Kidney capillary endothelial cell (primary cell): ENCODE measurements at places on chromosomes 16 and 17.

DNA sequence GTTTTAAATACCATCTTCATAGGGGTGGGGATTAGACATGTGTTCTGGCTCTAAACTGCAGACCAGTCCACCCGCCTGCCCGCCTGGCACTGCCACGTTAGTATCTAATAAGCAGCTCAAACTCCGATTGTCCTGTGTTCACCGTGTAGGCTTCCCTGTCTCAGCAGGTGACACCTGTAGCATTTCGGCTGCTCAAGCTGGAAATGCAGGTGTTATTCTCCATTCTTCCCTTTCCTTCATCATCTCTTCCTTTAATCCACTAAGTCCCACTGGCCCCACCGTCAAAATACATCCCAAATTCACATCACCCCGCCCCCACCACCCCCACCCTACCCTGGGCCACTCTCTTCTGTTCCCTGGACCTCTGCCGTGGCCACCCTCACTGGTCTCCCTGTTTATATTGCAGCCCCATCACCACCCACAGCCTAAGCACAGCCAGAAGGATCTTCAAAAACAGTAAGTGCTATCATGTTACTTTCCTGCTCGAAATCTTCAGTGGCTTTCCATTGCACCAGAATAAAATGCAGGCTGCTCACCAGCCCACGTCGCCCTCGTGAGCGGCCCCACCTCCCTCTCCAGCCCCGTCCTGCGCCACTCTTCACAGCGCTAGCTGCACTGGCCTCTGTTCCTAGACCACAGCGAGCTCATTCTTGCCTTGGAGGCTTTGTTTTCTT is 65.1 kb downstream of the RTN4RL1 start:
- DNase-seq, result no peak

GRCh38 chr16:75282466-75283281 is 31.2 kb upstream of the BCAR1 start:
- no peak for DNase-seq

- DNase-seq, result peak; percentile 65
Measured at GRCh38 chr17:15944759-15945526, at the start of gene ADORA2B. TSS of gene ADORA2B (plus strand) at chr17:15945130. CDS start at chr17:15945249, 119 bp downstream.

DNA sequence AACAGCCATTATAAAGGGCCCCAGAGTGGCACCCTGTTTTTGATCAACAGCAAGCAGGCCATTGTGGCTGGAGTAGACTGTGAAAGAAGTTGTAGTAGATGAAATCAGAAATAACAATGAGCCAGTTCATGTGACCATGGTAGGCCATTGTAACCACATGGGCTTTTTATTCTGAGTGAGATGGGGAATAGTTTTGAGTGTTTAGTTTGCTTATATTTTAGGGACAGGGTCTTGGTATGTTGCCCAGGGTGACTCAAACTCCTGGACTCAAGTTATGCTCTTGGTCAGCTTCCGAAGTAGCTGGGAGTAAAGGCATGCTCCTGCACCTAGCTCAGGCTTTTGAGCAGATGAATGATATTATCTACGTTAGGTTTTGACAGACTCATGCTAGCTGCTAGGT is 12.0 kb downstream of the CBFB start:
- no peak for DNase-seq

- no peak for DNase-seq
Measured at GRCh38 chr16:87690911-87691685, 74.7 kb downstream of the KLHDC4 start.

DNA sequence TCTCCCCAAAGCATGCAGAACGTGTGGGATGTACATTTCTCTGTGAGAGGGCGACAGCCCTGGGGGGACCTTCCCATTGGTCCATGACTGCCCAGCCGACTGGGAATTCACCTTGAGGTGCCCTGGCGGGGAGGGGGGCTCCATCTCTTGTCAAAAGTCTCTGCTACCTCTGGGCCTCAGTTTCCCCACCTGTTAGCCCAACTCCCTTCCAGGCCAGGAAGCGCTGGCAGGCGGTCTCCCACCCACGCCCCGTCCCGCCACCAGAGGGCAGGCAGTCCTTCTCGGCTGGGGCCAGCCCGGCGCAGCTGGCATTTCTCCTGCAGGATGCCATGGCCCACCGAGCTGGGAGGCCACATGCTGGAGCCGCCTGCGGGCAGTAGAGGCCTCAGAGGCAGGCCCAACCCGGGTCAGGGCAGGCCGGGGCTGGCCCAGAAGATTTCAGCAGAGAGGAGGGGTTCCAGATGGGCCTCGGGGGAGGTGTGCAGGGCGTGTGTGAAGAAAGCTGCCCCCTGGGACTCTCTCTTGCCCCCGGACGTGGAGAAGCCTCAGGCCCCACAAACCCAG is 16.6 kb downstream of the CD7 start:
- DNase-seq, result peak; percentile 61

DNA sequence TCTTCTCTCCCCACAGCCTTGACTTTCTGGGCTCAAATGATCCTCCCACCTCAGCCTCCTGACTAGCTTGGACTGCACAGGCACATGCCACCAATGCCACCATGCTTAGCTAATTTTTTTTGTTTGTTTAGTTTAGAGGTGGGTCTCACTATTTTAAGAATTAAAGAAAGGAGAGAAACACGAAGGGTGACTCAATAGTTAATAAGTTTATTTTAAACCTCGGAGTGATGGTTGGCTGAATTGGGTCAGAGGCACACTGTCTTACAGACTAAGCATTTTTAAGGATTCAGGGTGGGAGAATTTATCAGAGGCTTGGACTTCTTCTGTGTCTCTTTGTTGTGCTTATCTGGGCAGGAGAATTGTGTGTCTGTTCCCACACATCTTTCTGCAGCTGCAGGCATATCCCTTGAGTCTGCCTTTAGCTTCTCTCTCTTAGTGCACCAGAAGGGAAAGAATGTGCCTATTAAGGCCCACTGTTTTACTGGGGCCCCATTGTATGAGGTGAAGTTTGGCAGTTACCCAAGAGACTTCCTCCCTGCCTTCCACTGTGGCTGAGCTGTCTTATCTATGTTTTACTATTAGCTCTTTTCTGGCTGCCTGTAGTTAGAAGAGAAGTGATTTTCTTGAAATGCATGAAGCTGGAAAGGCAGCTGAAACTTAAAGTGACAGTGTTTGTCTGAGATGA is 2172.0 kb downstream of the TP53TG3F start:
- DNase-seq, result no peak

- DNase-seq, result no peak
Measured at GRCh38 chr16:85229869-85230462, 117.7 kb upstream of the CIBAR2 start.

DNA sequence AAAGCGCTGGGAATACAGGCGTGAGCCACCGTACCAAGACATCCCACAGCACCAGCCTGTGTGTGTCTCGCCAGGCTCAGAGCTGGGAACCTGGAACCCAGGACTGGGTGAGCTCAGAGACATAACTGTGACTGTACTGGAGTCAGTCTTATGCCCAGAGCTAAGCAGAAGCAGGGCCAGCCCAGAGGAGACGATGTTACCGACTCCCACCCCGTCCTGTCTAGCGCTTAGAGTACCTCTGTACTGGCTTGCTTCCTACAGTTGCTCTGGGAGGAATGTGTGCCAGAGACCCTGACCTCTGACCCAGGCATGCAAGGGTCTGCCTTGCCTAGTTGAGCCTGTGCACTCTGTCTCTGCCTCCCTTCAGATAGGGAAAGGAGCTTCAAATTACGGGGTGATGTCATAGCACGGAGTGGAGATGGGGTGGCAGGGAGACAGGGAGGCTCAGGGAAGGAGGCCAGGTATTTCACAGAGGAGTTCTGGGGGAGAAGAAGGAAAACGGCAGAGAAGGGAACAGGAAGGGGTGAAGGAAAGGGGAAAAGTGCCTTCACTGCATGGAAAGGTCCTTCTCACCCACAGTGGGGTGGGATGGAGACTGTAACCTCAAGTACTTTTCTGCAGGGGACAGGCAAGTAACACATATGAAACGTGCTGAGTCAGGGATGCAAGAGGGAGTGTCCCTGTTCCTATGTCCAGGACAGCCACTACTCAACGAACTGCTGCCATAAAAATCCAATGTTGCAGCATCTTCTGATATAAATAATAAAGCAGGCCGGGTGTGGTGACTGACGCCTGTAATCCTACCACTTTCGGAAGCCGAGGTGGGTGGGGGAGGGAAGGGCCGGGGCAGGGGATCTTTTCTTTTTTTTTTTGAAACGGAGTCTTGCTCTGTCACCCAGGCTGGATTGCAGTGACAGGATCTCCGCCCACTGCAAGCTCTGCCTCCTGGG is 5.8 kb upstream of the ARMC5 start:
- DNase-seq, result no peak

DNA sequence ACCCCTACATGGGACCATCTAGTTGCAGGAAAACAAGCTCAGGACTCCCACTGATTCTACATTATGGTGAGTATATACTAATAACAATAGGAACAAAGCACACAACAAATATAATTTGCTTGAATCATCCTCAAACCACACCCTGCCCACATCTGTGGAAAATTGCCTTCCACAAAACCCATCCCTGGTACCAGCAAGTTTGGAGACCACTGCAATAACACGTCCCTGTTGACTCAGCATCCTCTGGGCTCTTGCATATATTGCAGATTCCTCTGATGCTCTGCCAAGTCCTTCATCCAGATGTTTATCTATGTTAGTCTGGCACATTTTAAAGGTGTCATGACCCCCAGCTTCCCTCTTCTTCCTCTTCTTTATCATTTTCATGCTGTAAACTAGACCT is 138.4 kb downstream of the PCTP start:
- DNase-seq, result no peak

DNA sequence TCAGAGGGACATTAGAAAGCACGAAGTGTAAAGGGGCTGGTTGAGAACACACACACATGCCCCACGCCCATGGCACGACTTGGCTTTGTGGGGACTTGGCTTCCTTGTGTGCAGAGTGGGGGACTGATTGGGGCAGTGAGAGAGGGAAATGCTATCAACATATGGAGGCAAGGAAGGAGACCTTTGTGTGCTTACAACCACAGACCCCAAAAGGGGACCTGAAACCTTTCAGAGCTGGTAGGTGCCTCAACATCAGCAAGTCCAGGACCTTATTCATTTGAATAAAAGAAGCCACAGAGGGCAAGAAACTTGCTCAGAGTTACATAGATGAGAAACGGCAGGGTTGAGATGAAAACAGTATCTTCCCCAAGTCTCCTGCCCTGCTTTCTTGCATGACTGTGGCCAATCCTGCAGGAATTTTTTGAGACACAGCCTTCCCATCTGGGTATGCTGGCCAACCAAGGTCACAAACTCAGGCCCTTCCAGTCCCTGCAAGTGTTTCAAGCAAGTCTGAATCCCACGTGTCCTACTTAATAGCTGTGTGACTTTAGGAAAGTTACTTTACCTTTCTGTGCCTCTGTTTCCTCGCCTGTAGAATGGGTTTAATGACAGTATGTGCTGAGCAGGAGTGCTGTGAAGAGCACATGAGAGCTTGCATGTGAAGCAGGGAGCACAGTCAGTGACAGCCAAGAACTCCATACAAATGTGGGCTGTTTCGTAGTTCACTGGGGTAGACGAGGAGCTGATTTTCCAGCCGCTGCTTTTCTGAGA is 26.2 kb downstream of the C16orf78 start:
- no peak for DNase-seq

DNA sequence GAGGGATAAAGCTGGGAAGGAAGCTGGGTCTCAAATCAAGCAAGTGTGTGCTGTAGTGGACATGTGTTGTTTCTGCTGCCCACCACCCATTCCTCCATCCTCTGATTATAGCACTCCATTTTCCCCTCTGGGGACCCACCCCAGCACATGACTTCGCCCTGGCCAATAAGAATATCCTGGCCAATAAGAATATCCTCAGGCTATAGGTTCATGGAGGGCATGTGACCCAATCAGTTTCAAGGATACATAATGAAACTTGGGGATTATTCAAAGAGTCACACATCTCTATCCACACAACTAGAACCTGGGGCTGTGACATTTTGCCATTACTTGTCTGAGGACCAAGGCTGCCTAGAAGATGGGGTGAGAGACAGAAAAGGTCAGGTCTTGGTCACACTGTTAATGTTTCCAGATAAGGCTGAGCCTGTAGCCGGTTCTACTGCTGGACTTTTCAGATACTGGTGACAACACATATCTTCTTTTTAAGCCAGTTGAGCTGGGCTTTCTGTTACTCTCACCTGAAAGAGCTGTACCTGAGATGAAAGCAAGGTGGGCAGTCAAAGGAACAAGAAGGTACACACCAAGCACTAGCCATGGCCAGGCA is 33.7 kb downstream of the MYO18A start:
- no peak for DNase-seq

GRCh38 chr17:27892542-27892865 is 661 bp downstream of the LYRM9 start:
- no peak for DNase-seq

GRCh38 chr17:65154770-65155589 is 17.8 kb downstream of the RGS9 start:
- DNase-seq, result peak; percentile 60

DNA sequence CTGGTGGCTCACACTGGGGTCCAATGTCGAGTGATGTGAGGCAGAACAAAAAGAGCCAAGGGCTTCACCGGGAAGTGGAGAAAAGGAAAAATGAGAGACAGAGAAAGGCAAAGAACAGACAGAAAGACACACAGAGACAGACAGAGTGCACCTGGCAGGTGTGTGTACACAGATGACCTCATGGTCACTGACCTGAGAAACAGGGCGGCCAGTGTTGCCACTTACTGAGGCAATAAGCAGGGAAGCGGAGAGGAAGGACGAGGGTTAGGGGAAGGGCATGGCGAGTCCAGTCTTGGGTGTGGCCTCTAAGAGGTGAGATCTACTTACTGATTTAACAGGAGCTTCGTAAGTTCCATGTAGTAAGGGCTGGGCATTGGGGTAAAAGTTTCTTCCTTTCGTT is 7.5 kb downstream of the GINS2 start:
- DNase-seq, result no peak

- no peak for DNase-seq
Measured at GRCh38 chr17:40180694-40181093, 3.4 kb downstream of the RAPGEFL1 start.

DNA sequence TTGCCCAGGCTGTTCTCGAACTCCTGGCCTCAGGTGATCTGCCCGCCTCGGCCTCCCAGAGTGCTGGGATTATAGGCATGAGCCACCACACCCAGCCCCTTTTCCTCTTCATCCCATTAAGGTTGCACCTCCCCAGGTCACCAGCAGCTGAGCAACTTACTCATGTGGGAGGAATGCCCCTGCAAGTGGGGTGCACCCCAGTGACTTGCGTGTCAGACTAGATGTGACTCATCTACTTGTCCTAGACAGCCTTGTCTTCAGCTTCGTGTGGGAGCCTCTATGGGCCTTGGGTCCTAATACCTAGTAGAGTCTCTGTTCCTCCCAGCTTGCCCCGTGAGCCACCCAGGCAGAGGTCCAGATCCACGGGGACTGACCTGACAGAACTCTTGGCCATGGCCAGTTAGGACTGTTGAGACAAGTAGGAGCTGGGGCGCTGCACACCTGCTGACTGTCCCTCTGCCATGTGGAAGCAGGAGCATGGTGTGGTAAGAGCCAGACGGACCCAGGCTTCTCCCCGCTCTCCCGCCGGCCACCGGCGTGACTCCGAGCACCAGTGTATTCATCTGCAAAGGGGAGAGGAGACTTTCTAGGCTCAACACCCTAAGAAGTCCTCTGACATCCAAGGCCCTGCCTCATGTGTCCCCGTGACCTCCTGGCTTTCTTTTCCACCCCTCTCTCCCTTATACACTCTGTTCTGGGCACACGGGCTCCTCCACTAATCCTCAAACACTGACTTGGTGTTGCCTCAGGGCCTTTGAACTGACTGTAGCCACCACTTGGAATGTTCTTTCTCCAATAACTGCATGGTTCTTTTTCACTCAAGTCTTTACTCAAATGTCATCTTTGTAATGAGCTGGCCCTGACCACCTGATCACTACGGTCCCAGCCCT is 11.6 kb upstream of the CBX4 start:
- no peak for DNase-seq
